Iris pigment epithelial cell (primary cell): ENCODE measurements at places on chromosomes 12 and 14.

- peak; percentile 74 for DNase-seq
Observed at GRCh38 chr14:64891839-64892375, 12.2 kb upstream of the SPTB start.

DNA sequence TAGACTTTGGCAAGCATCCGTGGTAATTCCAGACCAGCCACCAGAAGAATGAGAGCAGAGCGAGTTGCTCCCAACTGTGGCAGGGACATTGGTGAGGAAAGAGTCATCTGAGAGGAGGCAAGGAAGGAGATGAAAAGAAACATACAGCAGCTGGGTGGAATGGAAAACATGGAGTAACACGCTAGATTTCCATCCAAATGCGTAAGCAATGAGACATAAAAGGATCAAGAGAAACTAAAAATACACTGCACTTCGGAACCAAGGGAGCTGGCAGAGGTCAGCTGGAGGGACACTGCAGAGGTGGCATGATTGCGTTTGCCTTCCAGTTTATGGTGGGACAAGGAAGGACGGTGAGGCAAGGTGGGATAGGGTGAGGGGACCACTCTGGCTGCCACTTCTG is 82.9 kb downstream of the DDX51 start:
- no peak for DNase-seq

DNA sequence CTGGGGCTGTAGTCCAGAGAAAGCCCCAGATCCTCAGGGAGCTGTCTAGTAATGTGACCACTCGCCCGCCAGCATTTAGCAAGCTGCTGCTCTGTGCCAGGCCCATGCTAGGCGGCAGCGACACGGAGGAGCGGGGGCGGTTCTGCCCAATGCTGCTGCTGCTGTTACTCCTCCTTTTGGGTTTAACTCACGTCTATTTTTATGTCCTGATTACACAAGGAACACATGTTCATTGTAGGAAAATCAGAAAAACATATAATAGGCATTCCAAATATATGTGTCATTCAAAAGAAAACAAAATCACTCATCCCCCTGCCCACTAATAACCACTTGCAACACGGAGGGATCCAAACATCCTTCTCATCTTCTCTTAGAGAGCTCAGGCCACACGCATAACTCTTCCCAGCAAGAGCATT is 30.4 kb downstream of the CCDC92 start:
- peak; percentile 84 for DNase-seq

GRCh38 chr14:99871771-99872170 is 78.6 kb downstream of the EML1 start:
- DNase-seq = no peak

GRCh38 chr14:91094772-91095171 is 19.1 kb upstream of the DGLUCY start:
- DNase-seq = no peak

DNA sequence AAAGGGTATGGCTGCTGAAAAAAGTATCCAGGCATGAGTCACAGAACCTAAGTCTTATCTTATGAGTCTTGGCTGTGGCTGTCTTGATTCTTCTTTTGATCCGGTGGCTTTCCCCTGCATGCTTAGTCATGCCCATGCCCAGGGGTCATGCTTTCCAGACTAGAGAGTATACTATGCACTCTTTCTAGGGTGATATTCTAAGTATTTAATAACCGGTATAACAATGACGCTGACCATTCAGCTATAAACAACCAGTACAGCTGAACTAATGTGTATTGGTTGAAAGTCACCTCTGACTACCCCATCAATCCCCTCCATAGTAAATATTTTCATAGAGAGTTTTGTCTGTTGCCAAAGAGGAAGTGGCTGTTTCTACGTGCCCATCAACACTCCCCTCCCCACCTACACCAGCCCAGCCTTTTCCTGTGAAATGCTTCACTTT is 34.7 kb upstream of the NRXN3 start:
- peak; percentile 18 for DNase-seq

DNA sequence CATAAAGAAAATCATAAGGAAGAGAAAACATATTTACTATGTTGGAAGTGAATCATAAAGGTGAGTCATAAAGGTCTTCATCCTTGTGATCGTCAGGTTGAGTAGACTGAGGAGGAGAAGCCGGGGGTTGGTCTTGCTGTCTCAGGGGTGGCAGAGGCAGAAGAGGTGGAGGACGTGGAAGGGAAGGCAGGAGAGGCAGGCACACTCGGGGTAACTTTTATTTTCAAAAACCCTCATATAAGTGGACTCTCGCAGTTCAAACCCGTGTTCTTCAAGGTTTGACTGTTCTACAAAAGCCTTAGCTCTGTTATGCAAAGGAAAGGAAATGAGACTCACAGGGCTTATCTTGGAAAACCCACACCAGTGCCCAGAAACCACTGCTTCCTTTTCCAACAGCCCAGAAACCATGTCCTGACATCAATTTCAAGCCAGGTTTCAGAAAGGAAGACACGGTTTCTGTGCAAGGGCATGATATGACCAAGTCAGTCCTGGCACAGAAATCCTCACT is 14.0 kb downstream of the SMCO2 start:
- DNase-seq = peak; percentile 52

GRCh38 chr12:4540170-4540569 is 1.5 kb downstream of the RAD51AP1 start:
- DNase-seq = no peak

DNA sequence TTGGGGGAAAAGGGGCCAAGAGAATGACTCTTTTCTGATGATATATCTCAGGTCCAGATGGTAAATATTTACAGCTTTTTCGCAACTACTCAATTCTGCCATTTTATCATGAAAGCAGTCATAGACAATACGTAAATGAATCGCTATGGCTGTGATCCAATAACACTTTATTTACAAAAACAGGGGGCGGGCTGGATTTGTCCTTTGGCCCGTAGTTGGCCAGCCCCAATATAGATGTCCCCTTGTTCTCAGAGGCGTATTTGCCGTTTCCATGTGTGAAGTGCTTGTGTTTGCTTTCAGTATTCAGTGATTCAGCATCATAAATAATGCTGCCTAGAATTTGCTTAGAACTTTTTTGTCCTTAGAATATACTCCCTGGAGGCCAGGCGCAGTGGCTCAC is 77.2 kb downstream of the CCDC92 start:
- DNase-seq = no peak

GRCh38 chr12:47349137-47350061 is 269.6 kb upstream of the AMIGO2 start:
- no peak for DNase-seq

DNA sequence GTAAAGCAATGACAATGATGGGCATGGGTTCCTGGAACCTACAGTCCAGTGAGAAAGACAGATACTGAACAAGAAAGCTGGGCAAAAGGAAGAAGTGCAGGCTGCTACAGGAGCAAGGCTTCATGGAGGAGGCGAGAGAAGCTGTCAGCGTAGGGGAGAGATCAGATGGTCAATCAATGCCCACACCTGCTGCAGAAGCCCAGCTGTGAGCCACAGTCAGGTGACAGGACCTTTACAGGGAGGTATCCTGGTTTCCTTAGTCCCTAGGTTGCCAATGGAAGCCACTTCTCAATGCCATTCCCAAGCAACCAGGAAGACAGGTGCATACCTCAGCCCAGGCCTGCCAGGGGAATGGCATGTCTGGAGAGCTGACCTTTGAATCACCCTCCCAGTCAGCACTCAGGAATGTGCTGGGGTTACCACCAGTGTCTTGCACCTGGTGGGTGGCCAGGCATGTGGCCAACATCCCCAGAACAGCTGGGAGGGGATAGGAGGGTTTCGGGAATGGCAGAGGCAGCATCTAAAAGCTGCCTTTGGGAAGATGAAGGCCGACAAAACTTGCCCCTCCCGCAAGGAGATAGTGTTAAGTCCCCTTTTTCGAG is 170.3 kb downstream of the TTC7B start:
- DNase-seq = peak; percentile 61

- DNase-seq = no peak
Observed at GRCh38 chr14:104082807-104083206, 2.7 kb upstream of the ASPG start.

DNA sequence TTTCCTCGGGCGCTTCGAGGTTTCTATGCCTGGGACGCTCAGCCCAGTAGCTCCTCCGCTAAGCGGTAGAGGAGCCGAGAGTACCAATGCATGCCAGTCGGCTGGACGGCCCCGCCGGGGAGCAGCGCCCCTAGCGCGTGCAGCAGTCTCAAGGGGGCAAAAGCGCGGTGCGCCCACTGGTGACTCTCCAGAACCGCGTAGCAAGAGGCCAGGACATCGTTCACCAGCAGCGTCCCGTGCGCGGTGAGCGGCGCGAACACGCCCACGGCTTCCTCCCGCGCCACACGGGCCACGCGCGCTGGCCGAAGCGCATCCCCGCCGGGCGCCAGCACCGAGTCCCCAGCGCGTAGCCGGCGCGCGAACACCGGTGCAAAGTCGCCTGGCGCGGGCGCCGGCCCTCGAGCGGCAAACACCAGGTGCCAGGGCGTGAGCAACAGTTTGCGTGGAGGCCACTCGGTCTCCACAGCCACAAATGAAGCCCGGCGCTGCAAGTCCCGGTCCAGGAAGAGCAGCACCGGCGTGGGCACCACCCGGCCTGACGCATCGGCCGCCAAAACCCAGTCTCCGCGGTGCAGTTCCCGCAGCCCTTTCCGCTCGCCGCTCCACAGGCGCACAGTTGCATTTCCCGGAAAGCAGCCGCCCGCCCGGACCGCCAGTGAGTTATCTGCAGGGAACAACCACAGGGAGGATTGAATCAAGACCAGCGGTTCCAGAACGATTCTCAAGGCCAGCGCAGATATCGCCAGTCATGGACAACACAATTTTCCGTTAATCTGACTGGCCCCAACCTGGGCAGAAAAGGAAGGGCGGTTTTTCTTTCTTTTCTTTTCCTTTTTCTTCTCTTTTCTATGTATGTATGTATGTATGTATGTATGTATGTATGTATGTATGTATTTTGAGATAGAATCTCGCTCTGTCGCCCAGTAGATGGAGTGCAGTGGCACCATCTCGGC is 4.5 kb downstream of the DHH start:
- DNase-seq = peak; percentile 45

DNA sequence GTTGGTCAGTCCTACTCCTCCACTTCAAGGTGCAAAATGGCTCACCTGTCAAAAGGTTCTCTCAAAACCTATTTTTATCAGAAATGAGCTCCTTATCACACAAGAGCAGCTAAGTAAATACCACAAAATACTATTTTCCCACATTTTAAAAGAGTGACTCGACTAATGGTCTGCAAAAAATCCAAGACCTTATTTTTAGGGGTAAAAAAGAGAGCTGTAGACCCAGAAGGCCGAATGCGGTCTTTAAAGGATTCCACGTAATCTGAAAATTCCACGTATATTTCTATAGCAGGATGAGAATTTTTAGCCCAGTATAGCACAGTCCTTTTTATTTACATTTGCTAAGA is 3.8 kb downstream of the C14orf93 start:
- DNase-seq = no peak

- no peak for DNase-seq
Observed at GRCh38 chr12:18361433-18361832, 100.1 kb downstream of the PIK3C2G start.

GRCh38 chr12:122403115-122403770 is 19.2 kb downstream of the CLIP1 start:
- DNase-seq = no peak

DNA sequence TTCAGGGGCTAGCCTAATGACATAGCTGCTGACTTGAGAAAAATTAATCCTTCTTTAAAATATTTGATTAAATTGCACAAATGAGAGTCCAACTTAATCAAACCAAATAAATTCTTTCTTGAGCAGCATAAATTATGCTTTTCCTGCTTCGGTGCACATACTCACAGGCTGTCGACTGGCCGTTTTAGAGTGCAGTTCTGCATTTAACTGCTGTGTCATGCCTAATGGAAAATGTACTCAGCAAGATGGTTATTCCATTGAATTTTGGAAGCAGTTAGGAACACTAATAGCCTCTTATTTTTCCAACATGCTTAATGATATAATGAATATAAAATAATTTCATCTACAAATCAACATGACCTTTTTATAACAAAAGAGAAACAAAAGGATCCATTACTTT is 266.1 kb upstream of the LRIG3 start:
- DNase-seq = no peak

- no peak for DNase-seq
Observed at GRCh38 chr14:94595912-94596311, 14.7 kb downstream of the SERPINA5 start.

GRCh38 chr12:52206304-52207040 is 14.7 kb upstream of the KRT80 start:
- DNase-seq = no peak

- DNase-seq = no peak
Observed at GRCh38 chr12:12460935-12461922, 101.4 kb downstream of the DUSP16 start.

GRCh38 chr12:51028126-51028812 is 2.1 kb upstream of the SLC11A2 start:
- peak; percentile 63 for DNase-seq

GRCh38 chr14:62097072-62097471 is 334.9 kb downstream of the SNAPC1 start:
- no peak for DNase-seq

DNA sequence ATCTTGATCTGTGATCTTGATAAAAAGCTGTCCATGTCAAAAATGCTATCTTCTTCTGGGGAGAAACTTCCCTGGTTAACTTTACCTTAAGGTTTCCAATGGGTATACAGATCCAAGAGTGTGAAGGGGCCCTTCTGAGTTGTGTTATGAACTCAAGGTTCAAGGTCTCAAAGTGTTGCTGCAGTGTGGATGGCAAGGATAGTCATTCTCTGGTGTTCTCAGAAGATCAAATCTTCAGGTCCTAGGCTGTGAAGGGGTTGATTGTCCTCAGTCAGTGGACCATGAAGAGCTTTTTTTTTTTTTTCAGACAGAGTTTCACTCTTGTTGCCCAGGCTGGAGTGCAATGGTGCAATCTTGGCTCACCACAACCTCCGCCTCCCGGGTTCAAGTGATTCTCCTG is 114.4 kb downstream of the SPTSSA start:
- DNase-seq = no peak

GRCh38 chr12:92426332-92426731 is 276.5 kb upstream of the PLEKHG7 start:
- no peak for DNase-seq

- no peak for DNase-seq
Observed at GRCh38 chr12:109715310-109716091, 1.9 kb downstream of the FAM222A start.

- peak; percentile 50 for DNase-seq
Observed at GRCh38 chr14:24246765-24247212, 4.4 kb upstream of the TINF2 start.

DNA sequence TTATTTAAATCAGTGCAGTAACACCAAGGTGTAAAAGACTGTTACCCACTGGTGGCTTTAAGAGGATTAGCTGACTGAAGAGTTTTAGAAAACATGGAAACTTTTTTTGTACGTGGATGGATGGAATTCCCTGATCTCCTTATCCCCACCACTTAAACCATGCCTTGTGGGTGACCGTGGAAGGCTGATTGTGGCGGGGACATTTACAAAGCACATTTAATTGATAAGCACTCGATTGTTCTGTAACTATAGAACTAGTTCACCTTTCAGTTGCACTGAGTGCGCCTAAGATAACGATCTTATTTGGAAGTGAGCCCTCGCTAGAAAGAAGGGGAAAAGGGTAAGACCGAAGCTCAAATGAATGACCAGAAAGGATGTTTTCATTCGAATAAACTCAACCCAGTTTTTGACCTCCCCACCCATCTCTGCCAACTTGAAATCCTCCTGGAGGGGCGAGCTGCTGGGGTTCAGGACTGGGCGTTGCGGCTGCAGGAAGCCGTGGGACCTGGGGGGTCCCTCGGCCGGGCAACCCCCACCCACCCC is 688 bp upstream of the RASSF3 start:
- peak; percentile 31 for DNase-seq

- DNase-seq = peak; percentile 0
Observed at GRCh38 chr12:22437031-22437806, 102.7 kb upstream of the ST8SIA1 start.

GRCh38 chr12:90355711-90356355 is 599.1 kb downstream of the CCER1 start:
- no peak for DNase-seq
